AG04450 (cell line): ENCODE measurements at places on chromosomes 6 and 20. TPM values are rescaled to one million over a fixed set of nuclear protein-coding genes. Genes with fewer than 3 reads are reported as not detected.

GRCh38 chr6:134172020-134172705 lies 119.7 kb upstream of the SLC2A12 start:
- no peak for DNase-seq

DNA sequence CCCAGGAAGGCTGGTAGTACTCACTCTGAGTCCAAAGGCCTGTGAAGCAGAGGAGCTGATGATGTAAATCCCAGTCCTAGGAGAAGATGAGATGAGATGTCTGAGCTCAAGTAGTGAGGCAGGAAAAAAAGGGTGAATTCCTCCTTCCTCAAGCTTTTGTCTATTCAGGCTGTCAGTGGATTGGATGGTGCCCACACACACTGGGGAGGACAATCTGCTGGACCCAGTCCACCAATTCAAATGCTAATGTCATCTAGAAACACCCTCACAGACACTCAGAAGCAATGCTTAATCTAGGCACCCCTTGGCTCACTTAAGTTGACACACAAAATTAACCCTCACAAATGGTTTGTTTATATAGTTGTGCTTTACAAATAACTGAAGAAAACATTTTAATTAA lies 94.6 kb downstream of the CD109 start:
- no peak for DNase-seq

GRCh38 chr6:38039502-38039901 lies 220.0 kb downstream of the ZFAND3 start:
- DNase-seq, result no peak

DNA sequence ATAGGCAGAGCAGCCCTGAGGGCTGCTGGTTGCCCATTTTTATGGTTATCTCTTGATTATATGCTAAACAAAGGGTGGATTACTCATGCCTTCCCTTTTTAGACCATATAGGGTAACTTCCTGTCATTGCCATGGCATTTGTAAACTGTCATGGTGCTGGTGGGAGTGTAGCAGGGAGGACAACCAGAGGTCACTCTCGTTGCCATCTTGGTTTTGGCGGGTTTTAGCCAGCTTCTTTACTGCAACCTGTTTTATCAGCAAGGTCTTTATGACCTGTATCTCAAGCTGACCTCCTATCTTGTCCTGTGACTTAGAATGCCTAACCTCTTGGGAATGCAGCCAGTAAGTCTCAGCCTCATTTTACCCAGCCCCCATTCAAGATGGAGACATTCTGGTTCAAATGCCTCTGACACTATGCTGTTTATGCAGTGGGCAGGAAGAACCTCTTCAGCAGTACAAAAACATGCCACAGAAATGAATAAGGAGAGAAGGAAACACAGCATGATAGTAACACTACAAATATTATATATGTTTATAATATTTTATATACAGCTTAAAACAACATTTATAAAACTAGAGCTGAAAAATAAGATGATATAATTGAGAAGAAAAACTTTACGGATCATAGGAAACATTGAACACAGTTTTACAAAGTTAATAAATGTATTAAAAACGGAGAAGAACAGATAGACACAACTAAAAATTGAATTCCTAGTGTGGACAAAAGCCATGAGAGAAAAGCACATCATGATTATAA lies 58.9 kb upstream of the SAMD5 start:
- DNase-seq, result no peak

GRCh38 chr20:43398676-43399324 lies 58.9 kb upstream of the SRSF6 start:
- DNase-seq, result no peak

- no peak for DNase-seq
Observed at GRCh38 chr6:106513808-106514582, 115.3 kb downstream of the RTN4IP1 start.

GRCh38 chr6:33592595-33593413 lies 12.7 kb upstream of the BAK1 start:
- DNase-seq, result no peak

GRCh38 chr6:13434777-13435176 lies 52.6 kb downstream of the GFOD1 start:
- no peak for DNase-seq

GRCh38 chr20:2867081-2867864 lies 6.0 kb upstream of the PTPRA start:
- DNase-seq, result no peak

DNA sequence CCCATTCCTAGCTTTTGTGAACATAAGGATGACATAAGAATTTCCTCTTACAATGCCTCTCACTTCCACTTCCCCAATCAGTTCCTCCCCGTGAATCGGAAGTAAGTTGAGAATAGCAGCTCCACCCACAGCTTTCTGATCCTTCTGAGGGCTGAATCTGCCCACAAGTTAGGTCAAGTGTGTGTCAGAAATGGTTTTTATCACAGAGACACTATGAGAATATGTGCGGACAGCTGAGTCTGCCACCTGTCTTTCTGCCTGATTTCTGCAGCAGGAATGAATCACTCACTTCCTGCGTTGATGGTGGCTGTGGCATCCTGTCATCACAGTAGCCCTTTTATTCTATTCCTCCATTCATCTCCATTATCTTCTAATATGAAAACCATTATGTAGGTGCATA lies 70.2 kb downstream of the RIN2 start:
- no peak for DNase-seq

GRCh38 chr6:148461986-148462577 lies 119.4 kb downstream of the SASH1 start:
- no peak for DNase-seq

PRL gene
- not detected in 2 replicates for polyA plus RNA-seq

CNKSR3 gene
- polyA plus RNA-seq, result 8.6 and 10.1 TPM in 2 replicates

HNF4A gene
- polyA plus RNA-seq, result 0.04 TPM in 1 of 2 replicates, not detected in the other

MRPS18B gene
- polyA plus RNA-seq, result 56.6 and 59.8 TPM in 2 replicates

SLC24A3 gene
- not detected in 2 replicates for polyA plus RNA-seq

CDS2 gene
- polyA plus RNA-seq, result 43.5 and 48.7 TPM in 2 replicates
